ENCODE measurements at places on chromosomes 2 and 18.

DNA sequence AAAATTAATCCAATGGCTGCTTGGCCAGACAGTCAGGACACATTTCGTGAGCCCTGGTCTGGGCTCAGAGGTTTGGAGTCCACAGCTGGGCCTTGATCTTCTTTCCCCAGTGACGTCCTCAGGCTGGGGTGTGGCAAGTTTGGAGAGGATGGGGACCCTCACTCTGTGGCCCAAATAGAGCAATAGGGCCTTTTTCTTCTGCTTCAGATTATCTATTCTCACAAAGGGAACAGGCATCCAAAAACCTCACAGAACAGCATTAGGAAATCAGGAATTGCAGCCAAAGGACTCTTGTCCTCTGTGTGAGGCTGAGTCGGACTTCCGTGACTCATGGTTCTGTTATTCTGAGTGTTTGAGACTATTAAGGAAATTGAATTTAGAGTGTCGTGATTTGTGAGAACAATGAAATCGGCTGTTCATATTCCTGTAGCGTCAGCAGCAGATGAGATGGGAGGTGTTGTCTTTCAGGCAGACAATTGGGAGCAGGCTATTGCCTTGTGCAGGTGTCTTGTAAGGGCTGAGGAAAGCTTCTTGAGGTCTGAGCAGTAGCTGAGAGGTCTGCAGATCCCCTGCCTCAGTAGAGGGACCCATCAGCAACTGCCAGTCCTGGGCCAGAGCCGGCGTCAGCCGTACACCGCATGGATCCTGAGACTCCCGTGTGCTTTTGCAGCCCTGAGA, 113.8 kb downstream of the SH3RF3 start:
- no peak for DNase-seq

GRCh38 chr18:76621226-76621625, 126.2 kb upstream of the ZNF516 start:
- DNase-seq = no peak

DNA sequence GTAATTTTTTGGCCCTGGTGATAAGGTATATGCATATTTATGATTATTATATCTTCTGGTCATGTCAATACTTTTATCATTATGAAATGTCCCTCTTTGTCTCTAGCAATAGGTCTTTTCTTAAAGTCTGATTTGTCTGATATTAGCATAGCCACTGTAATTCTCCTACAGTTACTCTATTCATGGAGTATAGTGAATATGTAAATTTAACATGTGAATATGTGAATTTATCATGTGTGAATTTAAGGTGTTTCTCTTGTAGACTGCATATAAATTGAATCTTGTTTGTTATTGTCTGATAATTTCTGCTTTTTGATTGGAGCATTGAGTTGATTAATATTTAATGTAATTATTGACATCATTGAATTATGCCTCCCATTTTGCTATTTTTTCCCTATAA, 259.4 kb downstream of the HRH4 start:
- no peak for DNase-seq

DNA sequence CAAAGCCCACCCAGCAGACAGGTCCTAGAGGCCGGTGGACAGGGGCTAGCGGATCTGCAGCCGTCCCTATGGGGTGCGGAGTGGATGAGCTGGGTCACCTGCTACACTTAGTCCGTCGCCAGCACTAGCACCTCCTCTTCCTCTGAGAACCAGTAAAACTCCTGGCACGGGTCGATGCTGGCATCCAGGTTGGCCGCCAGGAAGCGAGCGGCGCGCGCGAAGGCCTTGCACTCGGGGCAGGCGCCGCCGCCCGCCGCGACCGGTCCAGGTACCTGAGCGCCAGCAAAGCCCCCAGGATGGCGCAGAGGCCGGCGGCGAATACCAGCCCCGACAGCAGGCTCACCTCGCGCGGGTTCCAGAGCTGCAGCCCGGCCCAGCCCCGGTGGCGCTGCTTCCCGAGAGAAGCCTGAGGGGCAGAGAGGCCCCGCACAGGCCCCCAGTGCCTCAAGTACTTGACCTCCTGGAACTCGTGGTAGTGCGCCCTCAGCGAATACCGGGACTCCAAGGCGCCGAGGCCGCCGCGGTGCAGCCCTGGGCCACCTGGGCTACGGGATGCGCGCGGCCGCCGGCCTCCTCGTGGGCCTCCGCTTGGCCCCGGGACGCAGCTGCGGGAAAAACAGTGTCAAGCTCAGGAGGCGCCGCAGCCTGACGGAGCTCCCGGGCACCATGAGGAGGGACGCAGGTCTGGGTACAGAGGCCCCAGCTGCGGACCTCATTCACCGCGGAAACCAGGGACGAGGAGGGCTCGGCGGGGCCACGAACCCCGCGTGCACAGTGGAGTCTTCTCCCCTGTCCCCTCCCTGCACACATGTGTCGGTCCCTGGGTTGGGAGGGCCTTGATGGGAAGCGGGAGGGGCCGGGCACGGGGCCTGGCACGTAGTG, 27.5 kb upstream of the ALPP start:
- DNase-seq = no peak

- no peak for DNase-seq
Measured at GRCh38 chr2:121342751-121343150, 57.7 kb upstream of the TFCP2L1 start.

- peak; percentile 37 for DNase-seq
Measured at GRCh38 chr2:27264753-27265535, 2.1 kb upstream of the SLC30A3 start.
